CD4-positive, alpha-beta T cell treated with Interferon alpha-2 for 1 hour (primary cell): ENCODE measurements at places on chromosomes 11 and 22.
A peak's percentile ranks its signal among the peaks of the same experiment; 100 is the strongest.

DNA sequence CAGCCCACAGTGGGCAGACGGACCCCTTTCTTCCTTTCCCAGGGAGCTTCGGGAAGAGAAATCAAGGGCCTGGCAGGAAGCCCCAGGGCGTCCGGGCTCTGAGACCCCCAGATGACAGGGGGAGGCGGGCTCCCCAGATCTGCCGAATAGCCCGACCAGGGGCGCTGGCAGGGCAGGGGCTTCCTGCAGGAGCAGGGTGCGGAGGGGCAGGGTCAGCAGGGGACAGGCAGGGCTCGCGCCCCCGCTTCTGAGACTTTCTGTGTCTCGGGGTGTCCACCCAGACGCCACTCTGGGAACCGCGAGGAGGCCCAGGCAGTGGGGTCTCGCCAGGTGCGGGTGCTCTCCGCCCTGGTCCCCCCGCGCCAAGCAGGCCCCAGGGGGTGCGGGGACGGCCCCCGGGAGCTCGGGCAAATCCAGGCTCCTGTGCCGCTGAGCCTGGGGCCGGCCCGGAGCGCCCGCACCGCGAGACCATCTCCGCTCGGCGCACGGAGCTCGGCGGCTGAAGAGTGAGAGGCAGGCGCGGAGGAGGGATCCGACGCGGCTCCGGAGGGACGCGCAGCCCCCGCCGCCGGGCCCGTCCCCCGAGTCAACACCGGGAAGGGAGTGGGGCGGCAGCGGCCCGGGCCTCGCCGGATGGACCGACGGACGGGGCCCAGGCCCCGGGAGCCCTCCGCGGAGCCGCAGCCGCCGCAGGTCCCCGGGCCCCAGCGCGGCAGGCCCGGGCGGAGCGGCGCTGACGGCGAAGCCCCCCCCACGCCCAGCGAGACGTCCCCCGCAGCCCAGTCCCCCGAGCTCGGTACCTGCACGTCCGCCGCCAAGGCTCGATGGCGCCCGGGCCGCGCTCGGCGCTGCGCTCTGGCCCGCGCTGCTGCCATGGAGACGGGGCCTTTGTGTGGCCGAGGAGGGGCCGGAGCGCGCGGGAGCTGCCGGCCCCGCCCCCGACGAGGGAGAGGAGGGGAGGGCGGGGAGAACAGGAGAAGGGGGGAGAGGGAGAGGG, at the start of gene PLXNB2:
PLXNB2 (minus strand) TSS at position 894 of the 997 bp plus-strand sequence. CDS start 17,062 bp downstream, outside the sequence.
- peak; percentile 50 for DNase-seq

GRCh38 chr11:116420770-116421528, 351.8 kb downstream of the BUD13 start:
- DNase-seq = no peak

DNA sequence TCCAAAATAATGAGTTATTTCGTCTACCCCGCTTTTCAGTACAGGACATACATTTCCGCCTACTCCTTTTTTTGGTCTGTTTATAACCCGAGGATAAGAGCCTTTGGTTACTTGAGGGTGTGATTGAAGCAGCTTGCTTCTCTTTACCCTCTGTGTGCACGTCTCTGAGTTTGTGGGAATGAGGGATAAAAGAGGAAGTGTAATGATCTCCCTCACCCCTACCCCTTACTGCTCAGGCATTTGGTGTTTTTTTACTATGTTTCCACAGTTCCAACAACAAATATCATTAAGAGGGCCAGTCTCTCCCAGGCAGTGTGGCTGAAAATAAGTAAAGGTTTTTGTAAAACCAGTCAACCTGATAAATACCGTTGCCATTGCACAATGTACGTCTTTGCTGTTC, 83.2 kb upstream of the GAL start:
- DNase-seq = no peak

- DNase-seq = no peak
Observed at GRCh38 chr22:45541382-45541979, 38.8 kb downstream of the FBLN1 start.

GRCh38 chr11:93236741-93237675, 39.2 kb upstream of the SLC36A4 start:
- DNase-seq = peak; percentile 24

DNA sequence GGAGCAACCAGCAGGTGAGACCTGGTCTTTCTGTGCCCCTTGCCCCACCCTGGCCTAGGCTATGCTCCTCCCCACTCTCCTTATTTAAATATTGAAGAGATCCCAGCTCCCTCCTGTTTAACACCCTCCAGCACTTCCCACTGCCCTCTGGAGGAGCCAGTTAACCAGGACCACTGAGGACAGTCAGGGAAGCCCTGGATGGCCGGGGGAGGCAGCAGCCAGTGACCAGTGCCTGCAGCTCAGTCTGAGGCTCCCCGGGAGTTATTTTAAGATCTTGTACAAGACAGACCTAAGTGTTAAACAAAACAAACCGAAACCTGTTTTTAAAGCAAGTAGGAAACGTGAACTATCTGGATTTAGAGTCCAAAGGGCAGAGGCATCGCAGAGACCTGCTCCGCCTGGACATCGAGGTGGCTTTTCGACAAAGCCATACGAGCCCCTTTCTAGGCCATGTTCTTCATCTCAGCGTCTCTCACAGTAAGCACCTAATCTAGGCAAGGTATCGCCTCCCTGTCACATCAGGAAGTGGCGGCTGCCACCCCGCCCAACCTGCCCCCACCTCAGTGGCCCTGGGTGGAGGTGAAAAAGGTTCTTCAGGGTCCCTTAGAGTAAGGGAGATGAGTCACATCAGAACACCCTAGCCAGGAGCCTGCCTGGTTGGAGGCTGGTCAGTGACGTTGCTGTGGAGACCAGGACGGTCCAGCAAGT, 35.2 kb downstream of the TRMU start:
- DNase-seq = peak; percentile 70

GRCh38 chr11:112388496-112388895, 127.8 kb upstream of the PLET1 start:
- no peak for DNase-seq

- DNase-seq = no peak
Observed at GRCh38 chr22:45503050-45503815, 550 bp downstream of the FBLN1 start.
